ENCODE measurements at places on chromosomes 2 and 18. TPM values are rescaled to one million over a fixed set of nuclear protein-coding genes. Genes with fewer than 3 reads are reported as not detected.

DNA sequence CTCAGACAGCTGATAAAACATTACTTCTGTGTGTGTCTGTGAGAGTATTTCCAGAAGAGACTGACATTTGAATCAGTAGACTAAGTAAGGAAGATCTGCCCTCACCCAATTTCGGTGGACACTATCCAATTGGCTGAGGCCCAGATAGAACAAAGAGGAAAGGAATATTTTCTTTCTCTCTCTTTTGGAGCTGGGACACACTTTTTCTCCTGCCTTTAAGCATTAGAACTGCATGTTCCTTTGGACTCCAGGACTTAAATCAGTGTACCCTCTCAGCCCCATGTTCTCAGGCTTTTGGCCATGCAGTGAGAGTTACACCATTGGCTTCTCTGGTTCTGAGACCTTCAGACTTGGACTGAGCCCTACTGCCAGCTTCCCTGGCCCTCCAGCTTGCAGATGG, 3.3 kb upstream of the SRBD1 start:
- no peak for DNase-seq

- DNase-seq = no peak
These were observed 29.3 kb upstream of the SCN9A start for GRCh38 chr2:166404831-166405568.

SSB gene
- total RNA-seq = 57.6 TPM

DNA sequence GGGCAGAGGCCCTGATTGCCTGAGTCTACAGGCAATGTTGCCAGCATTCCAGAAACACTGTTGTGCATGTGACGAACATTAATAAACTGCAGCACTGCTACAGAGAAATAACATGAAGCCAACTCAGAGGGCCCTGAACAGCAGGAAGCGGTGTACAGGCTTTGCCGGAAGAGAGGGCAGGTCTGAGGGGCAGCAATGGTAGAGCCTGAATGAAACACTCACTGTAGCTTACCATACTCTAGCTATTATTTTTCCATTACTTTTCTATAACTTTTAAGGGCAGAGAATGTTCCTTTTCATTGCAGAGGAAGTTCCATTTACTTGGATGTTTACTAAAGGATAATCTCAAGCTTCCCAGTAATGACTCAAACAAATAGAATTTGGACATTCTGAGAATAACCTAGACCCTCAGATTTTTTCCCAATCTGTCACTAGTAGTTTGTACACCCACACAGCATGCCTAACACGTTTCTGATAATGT, 150.4 kb downstream of the MTX2 start:
- DNase-seq = no peak

GRCh38 chr2:181170256-181170655, 189.9 kb downstream of the UBE2E3 start:
- no peak for DNase-seq

- DNase-seq = no peak
These were observed 46.6 kb downstream of the ARL5A start for GRCh38 chr2:151781642-151782041.

GRCh38 chr2:238698451-238699306, 149.2 kb upstream of the TWIST2 start:
- DNase-seq = no peak

DNA sequence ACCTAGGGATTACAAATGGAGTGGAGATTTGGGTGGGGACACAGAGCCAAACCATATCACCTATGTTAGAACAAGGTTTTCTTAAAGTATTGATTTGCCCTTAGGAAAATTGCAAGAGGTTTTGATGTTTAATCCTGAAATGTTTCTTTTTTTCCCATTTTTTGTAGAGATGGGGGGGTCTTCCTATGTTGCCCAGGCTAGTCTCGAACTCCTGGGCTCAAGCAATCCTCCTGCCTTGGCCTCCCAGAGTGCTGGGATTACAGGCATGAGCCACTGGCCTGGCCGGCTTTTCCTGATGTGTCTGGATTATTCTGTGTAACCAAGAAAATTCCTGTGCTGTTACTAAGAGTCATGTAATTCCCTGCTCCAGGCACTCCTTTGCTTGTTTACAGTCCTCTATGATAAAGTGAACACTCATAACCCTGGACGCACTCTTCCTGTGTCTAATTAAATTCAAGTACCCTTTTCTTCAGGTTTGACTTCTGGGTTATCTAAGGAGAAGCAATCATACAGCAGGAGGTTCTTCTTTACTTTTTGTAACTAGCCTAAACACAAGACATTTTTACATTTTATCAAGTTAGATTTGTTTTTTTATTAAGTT, 15.0 kb upstream of the CTDP1 start:
- DNase-seq = no peak

- peak; percentile 69 for DNase-seq
These were observed 91.3 kb downstream of the FAM210A start for GRCh38 chr18:13635046-13635445.

DNA sequence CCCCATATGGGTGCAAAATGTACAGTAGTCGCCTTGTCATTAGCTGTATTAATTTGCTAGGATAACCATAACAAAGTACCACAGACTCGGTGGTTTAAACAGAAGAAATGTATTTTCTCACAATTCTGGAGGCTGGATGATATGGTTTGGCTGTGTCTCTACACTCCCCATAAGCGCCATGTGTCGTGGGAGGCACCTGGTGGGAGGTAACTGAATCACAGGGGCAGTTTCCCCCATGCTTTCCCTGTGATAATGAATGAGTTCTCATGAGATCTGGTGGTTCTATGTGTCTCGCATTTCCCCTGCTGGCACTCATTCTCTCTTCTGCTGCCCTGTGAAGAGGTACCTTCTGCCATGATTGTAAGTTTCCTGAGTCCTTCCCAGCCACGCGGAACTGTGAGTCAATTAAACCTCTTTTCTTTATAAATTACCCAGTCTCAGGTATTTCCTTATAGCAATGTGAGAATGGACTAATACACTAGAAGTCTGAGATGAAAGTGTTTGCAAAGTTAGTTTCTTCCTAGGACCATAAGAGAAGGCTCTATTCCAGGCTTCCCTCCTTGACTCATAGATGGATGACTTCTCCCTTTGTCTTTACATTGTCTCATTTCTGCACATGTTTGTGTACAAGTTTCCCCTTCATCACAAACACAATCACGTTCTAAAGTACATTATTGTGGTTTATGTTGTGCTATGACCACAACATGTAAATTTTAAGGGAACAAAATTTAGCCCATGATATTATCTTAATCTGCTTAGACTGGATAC, 1442.6 kb downstream of the SUCLG1 start:
- DNase-seq = no peak
